ENCODE measurements at places on chromosomes 16 and 17.

- peak; percentile 23 for DNase-seq
Measured at GRCh38 chr17:21034340-21035235, 8.2 kb downstream of the USP22 start.

- no peak for DNase-seq
Measured at GRCh38 chr16:2244301-2244700, 7.1 kb downstream of the ECI1 start.

DNA sequence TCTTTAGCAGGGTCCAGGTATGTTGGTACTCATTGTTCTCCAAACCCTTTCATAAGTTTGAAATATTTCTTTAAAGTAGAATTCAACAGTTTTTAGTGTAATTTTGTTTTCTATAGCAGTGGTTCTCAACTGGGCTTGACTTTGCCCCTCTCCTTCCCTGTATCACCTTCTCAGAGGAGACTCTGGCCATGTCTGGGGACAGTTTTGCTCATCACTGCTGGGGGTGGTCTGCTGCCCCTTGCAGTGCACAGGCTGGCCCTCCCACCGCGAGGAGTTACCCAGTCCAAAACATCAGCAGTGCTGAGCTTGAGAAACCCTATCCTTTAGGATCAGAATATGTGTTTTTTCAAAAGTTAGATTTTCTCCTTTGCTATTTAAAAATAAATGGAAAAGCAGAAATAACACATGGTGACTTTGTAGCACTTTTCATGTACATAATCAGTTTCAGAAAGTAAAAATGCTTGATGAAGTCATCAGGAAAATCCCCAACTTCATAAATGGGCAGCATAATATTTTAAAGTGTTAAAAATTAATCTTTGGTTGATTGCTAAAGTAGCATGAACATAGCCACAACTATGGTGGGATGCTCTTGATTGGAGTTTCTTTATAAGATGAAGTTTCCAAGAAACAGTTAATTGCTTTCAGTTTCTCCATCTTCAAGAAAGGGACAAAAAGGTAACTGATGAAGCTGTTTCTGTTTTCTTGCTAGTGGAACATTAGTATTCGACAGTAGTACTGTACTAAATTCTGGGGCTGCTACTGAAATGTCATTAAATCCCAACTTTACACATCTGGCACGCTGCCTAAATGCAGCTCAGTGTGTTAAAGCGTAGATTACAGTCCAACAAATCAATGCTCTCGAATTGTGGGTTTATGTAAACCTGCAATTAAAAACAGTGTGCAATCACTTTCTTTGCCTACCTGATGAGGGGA, 70.3 kb downstream of the NETO2 start:
- no peak for DNase-seq

DNA sequence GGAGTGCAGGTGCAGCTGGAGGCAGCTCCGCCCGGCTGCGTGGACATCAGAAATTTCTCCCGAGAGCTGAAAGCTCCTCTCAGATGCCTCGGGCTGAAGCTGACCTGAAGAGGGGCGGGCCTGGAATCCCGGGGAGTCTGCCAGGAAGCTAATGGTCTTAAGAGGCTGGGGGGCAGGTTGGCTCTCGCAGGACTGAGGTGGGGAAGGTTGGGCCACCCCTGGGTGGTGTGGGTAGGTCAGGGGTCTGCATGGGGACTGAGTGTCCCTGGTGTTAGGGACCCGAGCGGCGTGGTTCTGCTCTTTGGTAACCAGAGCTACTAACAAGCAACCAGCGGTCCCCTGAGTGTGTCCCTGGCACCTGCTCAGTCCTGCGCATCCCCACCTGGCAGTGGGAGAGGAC, 3.5 kb downstream of the CHMP6 start:
- no peak for DNase-seq

- DNase-seq, result no peak
Measured at GRCh38 chr17:43559161-43559816, 13.1 kb upstream of the ETV4 start.

DNA sequence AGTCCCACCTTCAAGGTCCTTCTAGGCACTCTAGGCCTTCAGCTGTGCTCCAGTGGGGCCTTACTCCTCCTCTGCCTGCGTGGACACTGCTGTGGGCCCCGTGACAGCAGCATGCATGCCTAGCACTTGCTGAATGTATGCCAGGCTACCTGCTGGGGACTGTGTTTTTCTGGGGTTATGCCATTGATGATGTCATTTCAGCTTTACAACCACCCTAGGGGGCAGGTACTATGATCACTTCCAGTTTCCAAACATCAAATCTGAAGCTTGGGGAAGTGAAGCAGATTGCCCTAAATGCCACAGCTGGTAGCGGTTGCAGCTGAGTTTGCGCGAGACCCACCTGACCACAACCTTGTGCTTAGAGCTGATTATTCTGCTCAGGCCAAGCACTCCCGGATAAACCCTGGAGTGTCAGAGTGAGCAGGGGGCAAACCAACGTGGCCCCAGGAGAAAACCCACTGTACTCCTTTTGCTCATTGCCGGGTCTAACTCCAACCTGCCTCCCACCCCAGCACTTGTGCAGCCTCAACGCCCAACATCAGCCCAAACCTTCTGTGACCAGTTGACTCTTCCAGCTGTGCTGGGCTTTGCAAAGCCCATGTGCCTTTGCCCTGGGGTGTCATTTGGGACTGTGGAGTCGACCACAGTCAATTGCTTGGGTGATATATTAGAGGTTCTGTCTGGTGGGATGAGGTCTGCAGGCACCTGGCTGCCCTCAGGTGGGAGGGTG, 168.4 kb downstream of the ENGASE start:
- no peak for DNase-seq

DNA sequence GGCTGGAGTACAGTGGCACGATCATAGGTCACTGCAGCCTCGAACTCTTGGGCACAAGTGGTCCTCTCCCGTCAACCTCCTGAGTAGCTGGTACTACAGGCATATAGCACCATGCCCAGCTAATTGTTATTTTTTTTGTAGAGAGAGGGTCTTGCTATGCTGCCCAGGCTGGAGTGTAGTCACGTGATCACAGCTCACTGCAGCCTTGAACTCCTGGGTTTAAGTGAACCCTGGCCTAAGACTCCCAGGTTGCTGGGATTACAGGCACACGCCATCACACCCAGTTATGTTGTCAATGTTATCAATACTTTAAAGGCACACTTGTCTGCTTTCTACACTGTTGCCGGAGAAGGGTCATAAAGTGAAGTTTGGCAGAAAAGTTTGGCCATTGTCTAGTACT, 22.0 kb upstream of the LASP1NB start:
- DNase-seq, result no peak

DNA sequence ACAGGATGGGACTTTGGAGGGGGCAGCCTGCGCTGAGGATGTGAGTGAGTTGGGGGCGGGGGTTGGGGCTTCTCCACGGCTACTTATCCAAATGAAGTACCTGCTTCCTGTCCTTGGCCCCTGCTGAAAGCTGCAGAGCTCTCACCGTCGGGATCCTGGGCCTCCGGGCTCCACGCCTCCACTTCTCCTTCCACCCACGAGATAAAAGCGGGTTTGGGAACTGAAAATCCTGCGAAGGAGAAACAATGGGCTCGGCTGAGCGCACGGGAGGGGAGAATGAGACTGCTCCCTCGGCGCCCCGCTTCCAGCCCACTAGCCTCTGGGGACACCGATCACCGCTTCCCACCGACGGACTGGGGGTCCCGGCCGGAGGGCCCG, 486 bp downstream of the ZNF785 start:
- DNase-seq, result peak; percentile 15

DNA sequence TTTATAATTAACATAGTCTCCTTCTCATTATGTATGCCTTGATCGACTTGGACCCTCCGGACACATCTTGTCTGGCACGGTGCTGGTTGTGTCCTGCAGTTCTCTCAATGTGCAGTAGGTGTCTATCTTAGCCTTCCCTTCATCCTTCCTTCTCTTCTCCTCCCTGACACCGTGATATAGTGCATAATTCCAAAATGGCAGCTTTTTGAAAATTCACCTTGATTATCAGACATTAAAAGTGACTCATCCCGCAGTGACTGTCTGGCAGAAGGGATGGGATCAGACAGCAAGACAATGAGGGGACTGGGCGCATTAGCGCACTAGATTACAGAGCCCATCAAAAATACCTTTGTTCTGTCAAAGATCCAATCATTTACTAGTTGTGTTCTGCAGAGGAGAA, 70.0 kb upstream of the PMFBP1 start:
- no peak for DNase-seq

DNA sequence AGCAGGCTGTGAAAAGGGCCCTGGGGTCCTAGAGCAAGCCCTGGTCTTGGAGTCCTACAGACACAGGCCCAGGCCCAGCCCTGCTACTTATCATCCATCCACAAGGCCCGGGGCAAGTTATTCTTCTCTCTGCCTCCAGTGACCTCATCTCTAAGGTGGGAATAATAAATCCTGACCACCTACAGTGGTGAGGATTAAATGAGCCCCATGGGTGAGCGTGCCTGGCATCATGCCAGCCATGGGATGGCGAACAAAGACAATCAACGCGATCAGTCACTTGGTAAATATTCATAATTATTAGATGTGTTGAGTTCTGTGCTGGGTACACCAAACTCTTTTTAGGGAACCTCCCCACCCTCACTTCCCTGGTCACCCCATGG, 5.5 kb downstream of the KRT15 start:
- DNase-seq, result no peak

- no peak for DNase-seq
Measured at GRCh38 chr17:65914784-65915342, 277.1 kb downstream of the CEP112 start.

- DNase-seq, result no peak
Measured at GRCh38 chr16:20799599-20799998, 6.7 kb downstream of the ERI2 start.

- no peak for DNase-seq
Measured at GRCh38 chr16:81275795-81276194, 37.3 kb downstream of the BCO1 start.

DNA sequence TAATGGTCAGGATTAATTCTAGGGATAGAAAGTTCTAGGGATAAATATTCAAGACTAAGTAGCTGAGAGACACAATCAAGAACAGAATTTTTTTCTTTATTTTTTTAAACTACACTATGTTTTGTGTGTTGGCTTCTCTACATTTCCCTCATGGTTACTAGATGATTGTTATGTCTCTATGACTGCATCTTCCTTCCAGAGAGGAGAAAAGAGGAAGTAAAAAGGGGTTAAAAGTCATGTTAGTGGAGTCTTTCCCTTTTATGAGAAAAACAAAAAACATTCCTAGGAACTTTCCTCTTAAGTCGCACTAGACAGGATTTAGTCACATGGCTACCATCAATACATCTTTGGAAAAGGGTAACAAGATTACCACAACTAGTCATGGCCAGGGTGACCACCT, 375.0 kb downstream of the KCNJ2 start:
- DNase-seq, result no peak

GRCh38 chr17:70499067-70499786, 329.9 kb downstream of the KCNJ2 start:
- DNase-seq, result no peak

DNA sequence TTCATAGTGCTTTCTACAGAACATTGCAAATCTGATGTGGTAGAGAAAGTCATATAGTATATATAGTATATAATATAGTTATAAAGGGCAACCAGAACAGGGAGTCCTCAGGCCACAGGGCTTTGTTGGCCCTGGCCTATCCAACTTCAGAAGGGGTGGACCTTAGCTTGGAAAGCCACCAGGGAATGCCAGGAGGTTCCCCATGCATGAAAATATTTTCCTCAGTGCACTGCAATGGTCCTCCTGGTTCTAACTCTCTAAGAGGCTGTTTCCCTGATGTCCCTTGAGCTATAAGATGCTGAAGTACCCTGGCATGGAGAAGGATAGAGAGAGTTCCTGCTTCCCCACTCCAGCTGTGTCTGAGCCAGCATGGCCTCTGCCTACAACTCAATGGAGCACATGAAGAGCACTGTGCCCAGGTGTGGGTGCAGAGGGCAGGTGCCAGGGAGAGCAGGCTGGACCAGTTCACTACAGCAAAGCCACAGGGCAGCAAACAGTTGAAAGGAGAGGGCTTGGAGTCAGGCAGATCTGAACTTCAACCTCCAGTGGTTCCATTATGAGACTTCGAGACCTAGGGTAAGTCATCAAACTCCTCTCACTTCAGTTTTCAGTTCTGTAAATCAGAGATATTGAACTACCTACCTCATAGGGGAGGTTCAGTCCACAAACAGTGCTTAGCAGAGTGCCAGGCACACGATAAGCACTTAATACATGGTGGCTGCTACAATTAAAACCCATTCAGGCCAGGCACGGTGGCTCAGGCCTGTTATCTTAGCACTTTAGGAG, 183.1 kb downstream of the SALL1 start:
- DNase-seq, result no peak

GRCh38 chr16:75267631-75268264, 16.3 kb upstream of the BCAR1 start:
- no peak for DNase-seq

- no peak for DNase-seq
Measured at GRCh38 chr17:77611791-77612502, 346.6 kb upstream of the TNRC6C start.
